ENCODE measurements at places on chromosomes 12 and 14. TPM values are rescaled to one million over a fixed set of nuclear protein-coding genes. Genes with fewer than 3 reads are reported as not detected.

The TAS2R8 gene
- not detected for total RNA-seq

The LRTM2 gene
- not detected for total RNA-seq

The PPP1R3E gene
- 51.0 TPM for total RNA-seq

The PDE3A gene
- not detected for total RNA-seq

The PRICKLE1 gene
- total RNA-seq, result not detected

The RNU4-1 gene
- 1,035 TPM for total RNA-seq

The TEX22 gene
- total RNA-seq, result 1.3 TPM

The KRT6A gene
- not detected for total RNA-seq

The SALL2 gene
- total RNA-seq, result 2.8 TPM

The CHGA gene
- total RNA-seq, result not detected

The C12orf50 gene
- not detected for total RNA-seq

The IL26 gene
- not detected for total RNA-seq

The CLEC4D gene
- total RNA-seq, result not detected

All from CD4-positive, alpha-beta T cell (primary cell).